T-helper 9 cell (primary cell): ENCODE measurements at places on chromosomes 2 and 18.

DNA sequence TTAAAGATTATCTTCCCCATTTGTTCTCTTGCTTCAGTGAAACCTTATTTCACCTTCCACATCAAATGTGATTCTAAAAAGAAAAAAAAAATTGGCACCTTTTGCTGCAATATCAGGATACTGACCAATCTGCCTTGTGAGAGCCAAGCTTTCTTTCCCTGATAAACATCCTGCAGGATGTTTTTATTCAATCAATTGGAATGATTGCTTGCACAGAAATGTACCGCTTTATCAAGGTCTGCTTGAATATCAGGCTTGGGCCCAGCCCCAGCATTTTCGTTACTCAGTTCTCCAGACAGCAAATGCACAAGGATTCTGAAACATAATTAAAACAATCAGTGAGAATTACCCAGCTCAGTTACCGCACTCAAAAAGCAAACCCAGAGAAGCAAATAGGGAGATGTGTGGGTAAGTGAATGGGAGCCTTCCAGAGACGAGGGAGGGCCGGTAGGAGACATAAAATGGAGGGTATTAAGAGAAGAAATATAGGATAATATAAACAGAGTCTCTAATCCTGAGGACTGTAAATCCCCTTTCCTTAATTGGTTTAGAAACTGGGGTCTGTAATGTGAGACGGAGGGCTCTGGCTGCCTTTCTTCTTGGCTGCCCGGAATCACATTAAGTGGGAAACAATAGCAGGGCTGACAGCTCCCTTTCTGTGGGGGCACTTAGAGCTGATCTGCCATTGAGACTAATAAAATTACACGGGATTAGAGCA is 291.8 kb downstream of the ICOS start:
- DNase-seq: no peak

DNA sequence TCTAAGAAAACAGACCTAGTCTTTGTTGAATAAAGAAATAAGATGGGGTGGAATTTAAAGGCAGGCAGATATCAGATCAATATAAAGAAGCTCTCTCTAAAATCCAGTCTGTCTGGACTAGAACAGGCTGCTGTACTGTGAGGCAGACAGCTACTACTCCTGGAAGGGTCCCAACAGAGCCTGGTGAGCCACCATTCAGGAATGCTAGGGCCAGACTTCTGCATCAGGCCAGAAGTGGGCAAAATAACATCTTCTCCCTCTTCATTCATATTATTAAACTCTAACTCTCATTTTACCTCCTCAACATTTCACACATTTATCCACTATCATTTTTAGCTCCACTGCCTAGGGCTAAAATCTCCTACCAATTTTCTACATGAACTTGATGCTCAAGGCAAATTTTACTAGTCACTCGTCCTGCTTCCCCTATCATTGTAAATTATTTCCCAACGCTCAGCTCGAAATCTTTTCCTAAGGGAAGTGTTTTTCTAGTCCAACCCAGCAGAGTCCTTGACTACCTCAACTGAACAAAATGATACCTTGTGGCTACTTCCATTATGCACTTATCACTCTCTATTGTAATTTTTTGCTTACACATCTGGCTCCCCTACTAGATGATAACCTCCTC is 45.2 kb upstream of the GLS start:
- DNase-seq: no peak

DNA sequence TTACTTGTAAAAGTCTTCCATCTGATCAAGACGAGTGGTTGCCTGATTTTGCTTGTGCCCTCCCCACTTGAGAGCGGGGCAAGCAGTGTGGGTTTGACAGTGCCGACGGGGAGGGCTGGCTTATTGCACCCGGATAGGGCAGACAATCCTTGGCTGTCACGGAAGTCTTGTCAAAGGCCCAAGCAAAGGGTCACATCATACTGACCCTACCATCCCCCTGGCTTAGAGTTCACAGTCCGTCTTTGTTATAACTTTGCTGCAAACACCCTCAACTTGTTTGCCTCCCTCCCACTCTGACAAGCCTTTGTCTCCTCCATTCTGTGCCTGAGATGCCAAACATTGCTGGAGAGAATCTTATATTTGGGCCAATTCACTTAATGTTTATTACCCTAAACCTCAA is 165.9 kb upstream of the MSH6 start:
- DNase-seq: no peak

GRCh38 chr2:19687017-19687659 is 214.6 kb downstream of the TTC32 start:
- DNase-seq: no peak

GRCh38 chr2:238955648-238956531 is 108.0 kb downstream of the TWIST2 start:
- no peak for DNase-seq

- DNase-seq: no peak
These were observed 95.4 kb downstream of the DOCK10 start for GRCh38 chr2:224946895-224947294.

GRCh38 chr2:64629875-64630274 is 23.8 kb downstream of the SERTAD2 start:
- DNase-seq: no peak

DNA sequence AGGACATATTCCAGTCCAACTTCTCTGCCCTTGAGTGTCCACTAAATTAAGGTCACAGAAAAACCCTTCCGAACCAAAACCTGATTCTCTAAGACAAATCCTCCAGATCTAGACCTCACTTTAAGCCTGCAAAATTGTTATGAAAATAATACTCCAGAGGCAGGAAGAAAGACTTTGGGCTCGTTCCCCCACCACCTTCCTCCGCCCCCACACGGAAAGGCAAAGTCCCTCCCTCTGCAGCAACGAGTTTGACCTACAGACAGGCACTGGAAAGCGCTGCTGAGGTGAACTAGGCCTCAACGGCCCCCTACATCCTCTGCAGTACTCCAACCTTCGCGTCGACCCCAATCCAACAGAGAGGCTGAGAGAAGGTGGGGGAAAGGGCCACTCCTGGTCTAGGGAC is 808 bp downstream of the ATP5MC3 start:
- peak; percentile 24 for DNase-seq

GRCh38 chr2:227462972-227463931 is 8.7 kb upstream of the AGFG1 start:
- DNase-seq: no peak

- no peak for DNase-seq
These were observed 755.5 kb downstream of the RNF144A start for GRCh38 chr2:7672685-7673071.

GRCh38 chr18:55322178-55322735 is 265.7 kb downstream of the TCF4 start:
- no peak for DNase-seq

DNA sequence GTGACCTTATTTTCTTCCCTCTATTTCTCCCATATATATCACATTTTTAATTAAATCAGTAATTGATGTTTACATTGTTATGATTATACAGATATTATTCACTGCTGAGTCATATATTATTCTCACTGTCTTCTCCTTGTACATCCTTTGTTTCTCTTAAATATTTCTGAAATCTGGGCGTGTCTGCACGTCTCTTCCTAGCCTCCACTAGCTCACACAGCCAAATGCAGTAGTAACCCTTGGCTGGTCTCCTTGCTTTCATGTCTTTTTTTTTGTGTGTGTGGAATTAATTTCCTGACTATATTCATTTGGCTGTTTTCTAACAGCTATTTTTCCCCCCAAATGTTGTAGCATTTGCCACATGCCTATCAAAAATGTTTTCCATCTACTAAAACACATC is 15.8 kb downstream of the CCNYL1 start:
- DNase-seq: no peak

DNA sequence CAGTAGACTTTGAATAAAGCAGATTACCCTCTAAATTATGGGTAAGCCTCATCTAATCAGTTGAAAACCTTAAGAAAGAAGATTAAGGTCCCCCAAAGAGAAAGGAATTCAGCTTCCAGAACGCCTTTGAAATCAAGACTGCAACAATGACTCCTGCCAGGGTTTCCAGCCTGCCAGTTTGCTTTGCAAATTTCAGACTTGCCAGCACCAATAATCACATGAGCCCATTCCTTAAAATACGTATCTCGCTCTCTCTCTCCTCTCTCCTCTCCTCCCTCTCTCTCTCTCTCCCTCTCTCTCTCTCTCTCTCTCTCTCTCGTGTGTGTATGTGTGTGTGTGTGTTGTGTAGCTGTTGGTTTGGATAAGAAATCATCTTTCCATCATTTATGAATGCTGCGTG is 184.2 kb downstream of the PDE1A start:
- DNase-seq: no peak

GRCh38 chr2:4674007-4674406 is 970.6 kb downstream of the DCDC2C start:
- no peak for DNase-seq

GRCh38 chr2:65522922-65523321 is 90.5 kb upstream of the SPRED2 start:
- DNase-seq: no peak

DNA sequence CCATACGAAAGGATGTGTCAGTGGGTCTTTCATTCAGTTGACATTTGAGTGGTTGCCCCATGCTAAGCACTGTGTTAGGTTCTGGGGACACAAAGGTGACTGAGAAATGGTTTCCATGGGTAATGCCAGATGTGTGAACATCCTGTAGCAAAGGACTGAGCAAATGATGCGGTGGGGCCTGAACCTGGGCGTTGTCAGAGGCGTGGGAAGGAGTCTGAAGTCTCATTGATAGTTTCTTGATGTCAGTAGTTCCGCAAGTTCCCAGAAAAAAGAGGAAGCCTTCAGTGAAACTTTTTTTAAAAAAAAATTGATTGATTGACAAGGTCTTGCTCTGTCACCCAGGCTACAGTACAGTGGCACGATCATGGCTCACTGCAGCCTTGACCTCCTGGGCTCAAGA is 56.9 kb downstream of the LIMS1 start:
- no peak for DNase-seq

- DNase-seq: no peak
These were observed 132.4 kb downstream of the LYPD6B start for GRCh38 chr2:149170911-149171310.

DNA sequence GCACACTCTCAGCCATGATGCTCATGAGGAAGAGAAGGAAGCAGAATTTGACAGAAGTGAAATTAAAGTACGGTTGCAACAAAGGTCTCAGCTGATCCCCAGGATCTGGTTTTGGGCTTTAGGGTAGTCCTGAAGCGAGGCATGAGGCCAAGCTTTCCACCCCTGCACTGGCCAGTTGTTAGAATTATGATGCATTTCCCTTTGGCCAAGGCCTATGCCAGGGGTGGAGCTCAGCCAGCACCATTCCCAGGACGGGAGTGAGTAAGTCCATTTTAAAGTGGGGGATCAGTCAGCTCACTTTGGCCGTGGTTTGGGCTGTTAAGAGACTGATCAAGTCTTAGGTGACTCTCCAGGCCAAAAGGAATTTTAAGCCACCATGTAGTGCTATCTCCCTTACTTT is 314.5 kb upstream of the MMADHC start:
- no peak for DNase-seq

DNA sequence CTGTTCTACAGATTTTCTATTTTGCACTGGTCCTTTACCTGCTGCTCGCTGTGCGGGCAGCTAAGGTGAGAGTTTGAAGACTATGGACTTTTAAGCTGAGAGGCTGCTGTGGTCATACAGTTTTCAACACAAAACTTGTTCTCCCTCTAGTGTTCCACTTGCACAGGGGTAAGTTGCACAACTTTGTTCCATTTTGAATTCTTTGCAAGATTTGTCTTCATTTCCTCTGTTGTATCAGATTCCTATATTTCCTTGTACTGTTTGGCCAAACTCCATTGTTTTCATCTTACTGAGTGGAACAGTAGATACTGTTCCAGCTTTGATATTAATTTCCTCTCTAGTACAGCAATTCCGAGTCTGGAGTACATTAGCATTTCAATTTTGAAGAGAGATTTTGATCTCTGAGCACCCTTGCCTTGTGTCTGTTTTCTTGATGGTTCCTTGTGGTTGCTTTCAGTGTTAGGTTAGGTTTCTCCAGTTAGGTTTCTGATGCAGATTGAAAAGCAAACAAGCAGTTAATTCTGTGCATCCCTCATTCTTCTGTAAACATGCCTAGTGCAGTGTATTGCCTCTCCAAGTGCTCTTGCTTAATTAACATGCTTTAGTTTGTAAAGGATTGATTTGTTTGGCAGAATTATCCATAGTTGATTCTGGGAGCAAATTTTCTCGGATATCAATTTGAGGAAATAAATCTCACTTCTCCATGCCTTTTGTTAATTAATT is 188.8 kb downstream of the PTPRM start:
- DNase-seq: no peak

- DNase-seq: peak; percentile 92
These were observed at the start of gene CKAP2L for GRCh38 chr2:112764071-112765044. TSS of gene CKAP2L (minus strand) at chr2:112764609. CDS start at chr2:112764598, 11 bp downstream.

DNA sequence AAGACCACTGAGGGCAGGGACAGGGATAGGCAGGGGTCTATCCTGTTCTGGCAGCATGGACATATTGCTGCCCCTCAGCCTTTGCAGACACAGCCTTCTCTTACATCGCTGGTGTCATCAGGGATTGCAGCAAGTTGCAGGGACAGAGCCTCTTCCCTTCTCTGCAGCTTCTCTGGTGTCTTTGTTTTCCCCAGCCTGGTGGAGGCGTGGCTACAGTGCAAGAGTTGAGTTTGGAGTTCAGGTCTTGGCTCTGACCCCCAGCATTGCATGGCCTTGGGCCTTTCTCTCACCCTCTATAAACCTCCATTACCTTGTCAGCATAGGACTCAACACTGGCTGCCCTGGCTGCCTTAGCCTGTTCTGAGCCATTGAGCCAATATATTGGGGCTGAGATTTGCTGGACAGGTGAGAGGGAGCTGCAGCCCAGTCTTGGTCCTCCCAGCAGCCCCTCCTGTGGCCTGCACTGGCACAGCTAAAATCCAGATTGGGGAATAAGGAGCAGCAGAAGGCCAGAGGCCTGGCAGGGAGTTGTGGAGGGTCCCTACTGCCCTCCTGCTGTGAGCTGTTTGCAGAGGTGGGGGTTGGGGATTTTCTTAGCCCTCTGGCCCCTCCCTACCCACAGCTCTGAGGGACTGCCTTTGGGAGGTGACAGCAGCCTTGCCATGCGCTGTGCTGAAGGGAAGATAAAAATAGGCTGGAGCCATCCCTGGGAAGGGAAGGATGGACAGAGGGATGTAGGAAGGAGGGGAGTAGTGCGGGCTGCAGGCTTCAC is 22.8 kb downstream of the EHD3 start:
- no peak for DNase-seq

GRCh38 chr2:222284466-222284865 is 14.3 kb downstream of the PAX3 start:
- no peak for DNase-seq

- DNase-seq: no peak
These were observed 69.3 kb downstream of the PSMG2 start for GRCh38 chr18:12772111-12772510.

- DNase-seq: no peak
These were observed 16.3 kb downstream of the SNED1 start for GRCh38 chr2:241014764-241015163.

- DNase-seq: no peak
These were observed 482.2 kb downstream of the DCC start for GRCh38 chr18:52822160-52822559.

- DNase-seq: peak; percentile 44
These were observed 3.7 kb upstream of the ATG16L1 start for GRCh38 chr2:233247744-233248143.

GRCh38 chr18:61466736-61467135 is 133.5 kb downstream of the CDH20 start:
- no peak for DNase-seq
